IPS DF 19.7 (cell line): ENCODE measurements at places on chromosomes 5 and 9.

GRCh38 chr9:126448136-126448535, 121.5 kb downstream of the MVB12B start:
- no peak for DNase-seq

GRCh38 chr9:37455884-37456647, 9.2 kb downstream of the ZBTB5 start:
- DNase-seq = no peak

GRCh38 chr5:173970878-173971650, 17.9 kb upstream of the C5orf47 start:
- DNase-seq = no peak

DNA sequence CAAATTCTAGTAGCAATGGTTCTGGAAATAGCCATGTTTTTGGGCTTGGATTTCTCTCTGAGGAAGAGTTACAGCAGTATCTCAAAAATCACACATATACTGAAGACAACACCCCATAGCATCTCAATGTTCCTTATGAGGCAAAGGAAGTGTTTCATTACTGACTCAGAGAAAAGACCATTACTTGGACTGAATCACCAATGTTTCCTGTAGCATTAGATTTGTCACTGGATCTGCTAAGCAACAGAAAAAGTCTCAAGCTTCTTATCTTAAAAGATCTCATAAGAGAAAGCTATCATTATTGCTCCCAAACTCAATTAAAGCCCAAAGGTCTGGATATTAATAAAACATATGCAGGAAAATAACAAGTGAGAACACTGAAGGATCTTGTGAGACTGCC, 272.4 kb downstream of the ADAMTS6 start:
- DNase-seq = no peak

DNA sequence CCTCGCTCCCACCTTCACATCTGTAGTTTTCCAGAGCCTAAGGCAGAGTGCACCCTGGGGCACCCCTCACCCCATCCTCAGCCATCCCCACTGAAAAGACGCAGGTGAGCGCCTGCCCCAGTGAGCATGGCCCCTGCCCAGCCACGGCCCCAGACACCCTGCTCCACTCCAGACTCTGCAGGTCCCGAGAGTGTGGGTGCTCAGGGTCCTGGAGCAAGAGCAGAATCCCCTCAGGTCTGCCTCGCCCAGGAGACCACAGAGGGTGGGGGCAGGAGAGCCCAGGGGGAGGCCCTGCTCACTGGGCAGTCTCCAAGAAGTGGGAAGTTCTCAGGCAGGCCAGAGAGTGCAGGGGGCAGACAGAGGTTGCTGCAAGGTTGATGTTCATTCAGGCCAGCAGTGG, 158.6 kb upstream of the PPP1R26 start:
- no peak for DNase-seq

- DNase-seq = no peak
These were observed 3.2 kb downstream of the TAS2R1 start for GRCh38 chr5:9626955-9627354.

DNA sequence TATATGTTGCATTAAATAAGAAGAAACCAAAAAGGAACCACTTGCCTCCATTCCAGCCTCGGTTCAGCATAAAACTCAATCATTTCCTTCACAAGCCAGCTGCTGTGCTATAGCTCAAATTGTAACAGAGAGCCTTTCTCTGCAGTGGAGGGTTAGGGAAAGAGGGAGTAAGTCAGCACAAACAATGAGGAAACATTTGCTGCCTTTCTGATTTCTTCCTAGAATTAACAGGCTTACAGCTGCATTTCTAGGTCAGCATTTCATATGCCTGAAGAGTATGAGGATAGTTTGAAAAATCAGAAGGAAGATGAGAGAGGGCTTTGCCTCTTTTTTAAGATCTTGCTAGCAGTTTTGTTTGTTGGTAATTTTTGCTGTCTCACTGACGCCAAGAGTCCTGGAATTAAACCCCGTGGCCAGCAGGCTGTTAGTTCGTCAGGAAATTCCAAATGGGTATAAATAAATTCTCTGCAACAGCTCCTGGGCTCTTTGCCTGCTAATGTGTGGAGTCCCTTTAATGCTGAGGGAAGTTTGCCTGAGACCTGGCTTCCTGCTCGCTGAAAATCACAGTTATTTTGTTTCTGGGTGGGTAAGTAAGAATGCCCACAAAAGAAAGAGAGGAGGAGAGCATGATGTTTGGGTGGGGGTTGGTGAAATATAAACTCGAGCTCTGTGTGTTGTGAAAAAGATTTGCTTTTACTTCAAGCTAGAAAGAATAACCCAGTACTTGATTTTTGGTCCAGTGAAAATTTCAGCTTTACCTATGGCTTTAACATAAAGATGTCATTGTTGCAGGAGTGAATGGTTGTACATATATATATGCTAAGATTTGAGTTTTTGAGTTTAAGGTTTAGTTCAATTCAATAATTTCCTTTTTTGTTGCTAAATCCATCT, 148.1 kb upstream of the DMRT1 start:
- DNase-seq = no peak

GRCh38 chr5:172668594-172669071, 27.6 kb downstream of the NEURL1B start:
- no peak for DNase-seq

DNA sequence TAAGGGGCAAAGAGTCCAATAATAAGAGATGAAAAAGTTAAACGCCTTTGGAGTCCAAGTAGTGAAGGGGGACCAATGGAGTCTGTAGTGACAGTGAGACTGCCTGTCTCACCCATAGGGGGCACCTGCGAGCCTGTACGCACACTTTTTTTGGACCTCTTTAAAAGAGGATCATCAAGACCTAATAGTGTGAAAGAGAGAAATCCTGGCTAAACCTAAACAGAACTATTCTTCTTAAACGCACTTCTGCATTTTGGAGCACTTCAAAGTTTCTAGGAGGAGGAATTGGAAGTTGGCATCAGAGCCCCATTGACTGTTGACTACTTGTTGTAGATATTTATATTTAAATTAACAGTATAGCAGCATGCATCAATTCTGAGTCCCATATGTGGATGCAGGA, 636.1 kb upstream of the KLF4 start:
- DNase-seq = no peak

DNA sequence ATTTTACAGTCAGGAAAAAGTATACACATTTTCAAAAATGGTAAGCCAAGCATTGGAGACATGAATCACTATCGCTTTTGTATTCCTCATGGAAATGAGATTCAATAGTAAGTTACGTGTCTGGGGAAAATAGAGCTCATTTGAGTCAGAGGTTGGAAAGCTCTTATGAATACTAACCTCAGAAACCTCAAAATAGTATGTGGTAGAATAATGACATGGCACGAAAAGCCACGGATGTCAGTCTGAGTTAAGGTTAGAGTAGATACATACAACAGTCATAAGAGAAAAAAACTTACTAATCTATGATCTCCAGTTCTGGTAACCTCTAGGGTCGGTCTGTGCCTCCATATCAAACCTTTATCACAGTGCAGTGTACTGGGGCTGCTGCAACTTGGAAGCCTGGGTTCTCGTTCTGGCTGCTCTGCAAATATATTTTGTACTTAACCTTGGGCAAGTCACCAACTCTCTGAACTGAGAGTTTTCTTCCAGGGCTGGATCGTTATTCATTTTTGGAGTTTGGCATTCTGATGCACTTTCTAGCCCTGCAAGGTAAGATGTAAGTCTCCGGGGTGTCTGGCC, 31.8 kb downstream of the MAP1B start:
- DNase-seq = no peak

- no peak for DNase-seq
These were observed 63.7 kb upstream of the NEURL1B start for GRCh38 chr5:172577267-172577909.

DNA sequence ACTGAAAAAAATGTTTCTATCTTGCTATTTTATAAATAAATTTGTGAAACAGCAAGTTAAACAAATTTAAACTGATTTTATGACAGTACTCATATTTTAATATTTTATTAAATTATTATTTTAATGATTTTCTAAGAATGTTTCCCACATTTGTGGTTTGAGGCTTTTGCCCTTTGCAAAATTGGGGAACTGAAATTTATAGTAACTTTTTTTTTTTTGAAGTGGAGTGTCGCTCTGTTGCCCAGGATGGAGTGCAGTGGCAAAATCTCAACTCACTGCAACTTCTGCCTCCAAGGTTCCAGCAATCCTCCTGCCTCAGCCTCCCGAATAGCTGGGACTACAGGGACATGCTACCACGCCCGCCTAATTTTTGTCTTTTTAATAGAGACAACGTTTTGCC, 7.2 kb upstream of the ADGRV1 start:
- DNase-seq = no peak

DNA sequence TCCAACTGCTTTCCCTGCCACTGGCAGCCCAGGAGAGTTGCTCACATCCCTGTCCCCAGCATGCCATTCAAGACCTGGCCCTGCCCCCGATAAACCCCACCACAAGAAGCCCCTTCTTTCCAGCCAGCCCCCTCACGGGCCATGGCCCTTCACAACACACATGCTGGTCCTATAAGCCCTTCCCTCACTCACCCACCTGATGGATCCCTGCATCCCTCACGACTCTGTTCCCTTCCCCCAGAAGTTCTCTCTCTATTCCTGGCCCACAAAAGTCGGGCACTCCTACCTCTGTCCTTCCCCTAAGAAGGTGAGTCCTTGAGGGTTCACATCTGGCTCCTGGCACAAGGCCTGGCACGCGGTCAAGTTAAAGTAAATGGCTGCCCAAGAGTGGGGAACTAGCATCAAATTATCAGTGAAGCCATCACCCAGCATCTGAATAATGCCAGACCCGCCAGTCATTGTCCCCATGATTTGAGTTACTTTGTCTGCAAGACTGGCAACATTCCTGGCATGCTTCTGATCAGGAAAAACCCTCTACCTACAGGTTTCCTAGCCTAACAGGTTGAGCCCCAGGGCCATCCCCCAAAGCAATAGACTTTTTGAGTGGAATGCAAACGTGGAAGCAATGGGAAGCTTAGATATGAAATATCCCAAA, 65.9 kb downstream of the CRB2 start:
- DNase-seq = no peak

DNA sequence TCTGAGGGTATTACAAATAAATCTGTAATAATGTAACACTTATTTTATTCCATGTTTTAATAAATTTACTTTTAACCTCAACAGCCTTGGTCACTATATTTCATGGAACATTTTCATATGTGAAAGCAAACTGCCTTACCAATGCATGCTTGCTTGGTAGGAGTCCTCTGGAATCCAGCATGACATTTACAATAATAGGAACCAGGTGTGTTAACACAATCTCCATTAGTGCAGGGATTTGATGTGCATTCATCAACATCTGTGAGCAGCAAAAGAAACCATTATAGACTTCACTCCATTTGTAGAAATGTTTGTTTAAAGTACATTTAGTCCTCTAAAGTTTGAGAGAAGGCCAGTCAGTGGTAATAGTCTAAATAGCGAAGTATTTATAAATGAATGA, 159.4 kb downstream of the FBN2 start:
- no peak for DNase-seq

- no peak for DNase-seq
These were observed 294.5 kb downstream of the ARHGAP26 start for GRCh38 chr5:143064676-143065075.

GRCh38 chr5:172186114-172186695, 1.8 kb downstream of the STK10 start:
- no peak for DNase-seq

DNA sequence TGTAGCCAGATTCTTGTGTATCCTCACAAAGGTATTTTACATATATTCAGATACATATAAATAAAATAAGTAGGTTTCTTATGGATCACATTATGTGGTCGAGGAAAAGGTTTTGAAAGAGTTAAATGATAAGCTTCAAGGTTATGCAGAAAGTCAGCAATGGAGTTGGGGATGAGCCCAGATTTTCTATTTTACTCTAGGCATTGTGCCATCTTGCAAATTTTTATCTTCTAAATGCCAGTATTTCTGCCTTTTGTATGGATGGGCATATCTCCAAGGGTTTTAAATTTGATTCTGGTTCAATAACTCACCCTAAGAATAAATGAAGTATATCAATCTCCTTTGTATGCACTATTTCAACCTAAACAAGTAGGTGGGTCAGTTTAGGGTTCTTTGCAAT, 410.7 kb downstream of the DMRTA1 start:
- DNase-seq = no peak

DNA sequence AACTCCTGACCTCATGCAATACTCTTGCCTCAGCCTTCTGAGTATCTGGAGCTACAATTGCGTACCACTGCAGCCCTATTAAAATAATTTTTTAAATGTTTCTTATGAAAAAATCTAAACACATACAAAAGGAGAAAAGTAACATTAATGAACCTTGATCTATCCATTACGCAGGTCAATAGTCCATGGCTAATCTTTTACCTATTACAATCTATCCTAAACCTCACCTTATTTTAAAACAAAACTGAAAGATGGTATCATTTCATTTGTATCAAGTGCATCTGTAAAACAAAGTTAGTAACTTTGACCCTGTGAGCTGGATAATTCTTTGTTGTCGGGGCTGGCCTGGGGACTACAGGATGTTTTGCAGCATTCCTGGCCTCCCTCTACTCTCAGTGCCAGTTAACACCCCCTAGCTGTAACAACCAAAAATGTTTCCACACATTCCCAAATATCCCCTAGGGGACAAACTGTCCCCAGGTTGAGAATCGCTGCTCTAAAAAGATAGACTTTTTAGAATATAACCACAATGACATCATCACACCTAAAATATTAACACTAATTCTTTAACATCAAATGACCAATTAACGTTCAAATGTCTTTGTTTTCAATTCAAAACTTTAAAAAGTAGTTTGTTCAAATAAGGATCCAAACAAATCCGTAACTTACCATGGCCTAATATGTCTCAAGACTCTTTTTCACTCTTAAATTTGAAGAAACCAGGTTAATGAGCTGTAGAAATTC, 54.8 kb downstream of the RNF38 start:
- DNase-seq = peak; percentile 9

GRCh38 chr5:130104895-130105688, 200.8 kb downstream of the CHSY3 start:
- no peak for DNase-seq

DNA sequence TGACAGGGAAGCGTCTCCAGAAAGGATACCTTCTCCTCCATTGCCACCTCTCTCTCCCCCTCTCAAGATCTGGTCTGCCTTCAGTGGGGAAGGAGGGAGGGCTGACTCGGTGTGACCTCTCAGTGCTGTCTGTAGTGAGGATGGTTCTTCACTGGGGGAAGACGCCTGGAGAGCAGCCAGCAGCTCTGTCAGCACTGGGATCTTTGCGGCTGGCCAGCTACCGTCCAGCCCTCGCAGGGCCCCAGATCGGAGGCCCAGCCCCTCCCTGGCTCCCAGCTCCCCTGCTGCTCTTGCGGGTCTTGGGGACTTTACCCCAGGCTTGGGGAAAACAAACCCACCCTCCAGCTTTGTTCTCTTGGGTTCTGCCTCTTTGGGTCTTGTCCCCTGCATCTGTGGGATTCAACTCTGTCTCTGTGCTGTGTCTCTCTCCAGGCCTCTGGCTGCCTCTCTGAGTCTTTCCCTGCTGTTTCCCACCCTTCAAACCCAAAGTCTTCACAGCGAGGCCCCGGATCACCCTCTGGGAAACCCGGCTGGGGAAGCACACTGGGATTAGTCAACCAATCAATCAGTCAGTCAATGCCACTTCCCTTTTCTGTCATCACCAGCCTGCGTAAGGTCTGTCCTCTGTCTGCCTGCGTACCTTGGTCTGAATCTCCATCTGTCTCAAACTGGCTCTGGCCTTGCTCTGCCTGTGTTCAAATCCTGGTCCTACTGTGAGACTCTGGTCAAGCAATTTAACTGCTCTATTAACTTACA, 23.0 kb downstream of the FGF18 start:
- DNase-seq = no peak

GRCh38 chr5:159971038-159971437, 37.9 kb upstream of the TTC1 start:
- DNase-seq = no peak
